A375 (cell line): ENCODE measurements at places on chromosomes 2 and 18. TPM values are rescaled to one million over a fixed set of nuclear protein-coding genes. Genes with fewer than 3 reads are reported as not detected.

Gene IGFBP2
- 146 and 169 TPM in 2 replicates for total RNA-seq

Gene GALNT13
- total RNA-seq: 3.8 and 5.2 TPM in 2 replicates

Gene EPAS1
- 3.8 and 5.5 TPM in 2 replicates for total RNA-seq

Gene TNS1
- 0.50 and 1.7 TPM in 2 replicates for total RNA-seq

Gene ZNF638
- 86.8 and 100 TPM in 2 replicates for total RNA-seq

Gene RIT2
- total RNA-seq: not detected in 2 replicates

Gene CCBE1
- 8.2 and 10.1 TPM in 2 replicates for total RNA-seq
